ENCODE measurements at places on chromosomes 2 and 18.

GRCh38 chr2:69082430-69082997 lies 69.5 kb downstream of the ANTXR1 start:
- DNase-seq = no peak

DNA sequence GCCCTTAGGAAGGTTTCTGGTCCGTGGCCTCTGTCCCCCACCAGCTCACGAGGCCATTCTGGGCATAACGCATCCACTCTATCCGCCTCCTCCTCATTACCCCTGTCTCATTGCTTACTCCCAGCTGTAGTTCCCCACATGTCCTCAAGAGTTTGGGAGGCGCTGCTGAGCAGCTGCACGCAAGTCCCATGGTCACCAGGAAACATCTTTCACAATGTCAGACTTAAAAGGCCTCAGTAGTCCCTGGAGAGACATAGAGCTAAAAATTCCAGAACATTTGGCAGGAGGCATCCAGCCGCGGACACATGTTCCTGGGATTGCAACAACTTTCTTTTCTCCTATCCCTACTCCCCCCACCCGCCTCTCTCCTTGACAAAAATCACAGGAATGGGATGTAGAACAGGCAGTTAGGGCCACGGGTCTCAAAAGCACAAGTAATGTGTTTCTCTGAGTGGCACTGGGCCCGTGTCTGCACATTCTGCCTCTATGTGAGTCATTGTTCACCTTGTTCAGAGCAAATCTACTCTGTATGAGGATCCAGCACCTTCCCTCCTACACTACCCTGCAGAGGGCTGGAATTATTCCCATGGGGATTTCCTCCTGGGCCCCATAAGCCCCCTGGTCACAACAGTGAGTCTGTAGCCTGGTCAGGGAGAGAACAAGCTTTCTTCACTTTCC lies 8.1 kb downstream of the LBH start:
- peak; percentile 66 for DNase-seq

- no peak for DNase-seq
Measured at GRCh38 chr2:65103013-65103715, 26.7 kb downstream of the RAB1A start.

- no peak for DNase-seq
Measured at GRCh38 chr2:28457237-28457636, 38.6 kb upstream of the PLB1 start.

DNA sequence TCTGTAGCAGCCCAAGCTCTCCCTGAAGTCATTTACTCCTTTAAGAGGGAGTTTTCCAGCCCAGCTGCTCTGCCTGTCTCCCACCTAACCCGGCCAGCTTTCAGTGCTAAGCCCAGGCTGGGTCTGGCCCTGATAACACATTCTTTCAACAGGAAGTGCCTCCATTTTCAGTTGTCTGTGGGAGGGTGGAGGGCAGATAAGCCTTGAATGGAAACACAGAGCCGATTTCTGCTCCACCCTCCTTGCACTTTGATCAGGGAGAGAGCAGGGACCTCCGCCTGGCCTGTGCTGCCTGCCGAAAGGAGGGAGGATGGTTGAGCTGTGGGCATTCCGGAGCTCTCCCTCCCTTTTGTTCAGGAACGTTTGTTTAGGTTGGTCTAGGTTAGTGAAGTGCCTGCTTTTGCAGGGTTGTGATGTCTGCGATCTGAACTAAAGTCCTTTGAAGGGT lies 24.8 kb downstream of the GATA6 start:
- no peak for DNase-seq

- no peak for DNase-seq
Measured at GRCh38 chr18:79786786-79787526, 10.8 kb upstream of the KCNG2 start.

- DNase-seq = no peak
Measured at GRCh38 chr2:148725564-148725963, 81.0 kb downstream of the EPC2 start.

DNA sequence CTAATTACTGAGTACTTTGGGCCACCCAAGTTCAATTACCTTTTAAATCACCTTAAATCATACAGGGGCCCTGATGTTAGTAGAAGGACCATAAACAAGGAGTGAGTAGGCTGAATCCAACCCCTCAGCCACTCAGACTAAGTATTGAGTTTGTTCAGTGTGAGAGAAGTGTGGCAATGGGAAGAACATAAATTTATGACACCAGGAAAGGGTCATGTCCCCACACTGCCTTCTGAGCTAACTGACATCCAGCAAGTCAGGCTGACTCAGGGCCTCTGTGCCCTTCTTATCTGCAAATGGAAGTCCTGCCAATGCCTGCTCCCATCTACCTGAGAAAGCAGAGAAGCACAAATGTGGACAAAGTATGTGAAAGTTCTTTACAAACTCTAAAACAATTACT lies 12.9 kb downstream of the PLEKHM3 start:
- DNase-seq = no peak

DNA sequence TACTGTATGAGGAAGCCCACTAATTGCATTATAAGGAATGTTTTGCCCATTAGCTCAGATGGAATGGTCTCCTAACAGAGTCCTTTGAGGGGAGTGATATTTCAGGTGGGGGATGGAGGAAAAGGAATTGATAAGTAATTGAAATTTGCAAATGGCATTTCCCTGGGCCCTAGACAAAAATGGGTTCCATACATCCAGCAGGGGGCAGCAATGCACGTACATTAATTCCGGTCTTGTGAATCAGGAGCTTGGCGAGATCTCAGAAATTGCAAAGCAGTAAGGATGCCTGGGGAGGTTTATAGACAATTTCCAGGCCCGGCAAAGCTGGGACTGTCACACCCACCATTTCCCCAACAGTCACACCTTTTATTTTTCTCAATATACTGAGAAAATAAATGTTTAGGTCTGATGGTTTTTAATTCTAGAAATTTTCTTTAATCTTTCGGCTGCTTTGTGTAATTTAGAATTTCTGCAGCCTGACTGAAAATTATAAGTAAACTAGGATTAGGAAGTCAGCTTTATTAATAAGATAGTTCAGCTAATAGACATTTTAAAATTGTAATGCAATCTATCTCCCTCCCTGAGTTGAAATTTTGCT lies 122.8 kb downstream of the LYPD1 start:
- DNase-seq = no peak

- no peak for DNase-seq
Measured at GRCh38 chr2:240369801-240370585, 65.5 kb upstream of the GPC1 start.

- no peak for DNase-seq
Measured at GRCh38 chr18:39586741-39587140, 2021.1 kb upstream of the CELF4 start.

DNA sequence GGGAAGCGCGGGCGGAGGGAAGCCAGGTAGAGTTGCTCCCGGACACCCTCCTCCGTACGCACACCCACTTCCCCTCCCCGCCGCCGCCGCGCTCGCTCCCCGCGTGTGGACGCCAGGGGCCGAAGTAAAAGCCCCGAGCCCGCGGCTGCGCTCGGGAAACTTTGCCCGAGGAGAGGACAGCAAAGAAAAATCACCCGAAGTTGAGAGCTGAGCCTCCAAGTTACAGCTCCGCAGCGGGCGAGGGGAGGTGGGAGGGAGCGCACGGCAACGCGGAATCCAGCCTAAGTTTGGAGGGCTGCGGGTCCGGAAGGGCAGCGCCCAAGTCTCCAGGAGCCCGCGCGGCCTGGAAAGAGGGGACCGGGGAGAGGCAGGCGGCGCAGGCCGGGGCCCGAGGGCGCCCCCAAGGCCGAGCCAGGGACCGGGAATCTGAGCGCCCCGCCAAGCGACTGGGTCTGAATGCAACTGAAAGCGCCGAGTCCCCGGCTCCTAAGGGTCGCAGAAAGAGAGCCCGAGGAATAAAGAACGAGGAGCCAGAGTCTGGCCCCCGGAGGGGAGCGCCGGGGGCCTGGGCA lies 706 bp upstream of the BCL11A start:
- no peak for DNase-seq

DNA sequence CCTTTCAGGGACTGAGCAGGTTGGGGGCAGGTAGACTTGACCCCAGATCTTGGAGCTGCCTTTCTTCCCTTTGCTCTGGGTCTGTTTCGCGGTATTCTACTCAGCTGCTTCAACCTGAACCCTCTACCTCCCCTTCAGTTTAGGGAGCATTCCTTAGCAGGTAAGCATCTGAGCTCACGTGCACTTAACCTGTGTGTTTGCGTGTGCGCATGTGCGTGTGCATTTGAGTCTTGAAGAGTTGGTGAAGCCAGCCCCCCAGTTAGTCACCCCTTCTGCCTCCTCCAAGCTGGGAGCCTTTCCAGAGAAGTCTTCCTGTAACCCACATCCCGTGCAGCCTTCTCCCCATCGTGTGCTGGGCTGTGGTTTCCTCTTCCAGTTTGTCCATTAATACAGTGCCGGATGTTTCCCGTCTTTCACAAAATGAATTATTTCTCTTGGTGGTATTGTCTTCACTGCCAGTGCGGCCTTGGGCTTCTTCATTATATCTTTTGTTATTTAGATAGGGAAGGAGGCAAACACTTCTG lies 33.2 kb downstream of the B3GNT2 start:
- DNase-seq = no peak

GRCh38 chr2:100222844-100223243 lies 80.5 kb upstream of the AFF3 start:
- no peak for DNase-seq

DNA sequence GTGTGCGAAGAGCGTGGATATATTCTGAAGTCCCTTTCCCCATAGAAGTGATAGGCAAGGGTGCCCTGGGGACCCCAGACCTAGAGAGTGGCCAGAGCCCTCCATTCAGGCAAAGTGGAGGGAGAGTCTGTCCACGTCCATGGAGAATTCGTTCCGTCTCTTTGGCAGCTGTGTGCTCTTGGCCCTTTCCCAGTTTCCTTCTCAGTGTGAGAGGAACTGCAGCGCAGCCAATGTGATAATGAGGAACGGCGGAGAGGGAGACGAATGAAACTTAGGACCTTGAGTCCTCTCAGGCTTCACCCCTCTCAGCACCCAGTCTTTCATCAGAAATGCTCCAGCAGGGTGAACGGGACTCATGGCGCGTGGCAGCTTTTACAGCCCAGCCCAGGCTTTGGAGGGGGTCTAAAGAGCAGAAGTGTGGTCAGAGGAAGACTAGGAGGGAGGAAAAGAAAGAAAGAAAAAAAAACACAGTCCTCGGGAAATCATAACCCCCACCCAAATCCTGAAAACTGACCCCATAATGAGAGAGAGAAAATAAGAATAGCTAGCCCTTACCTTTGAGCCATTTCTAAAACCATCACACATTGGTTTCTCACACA lies 95.0 kb upstream of the RIOK3 start:
- no peak for DNase-seq

DNA sequence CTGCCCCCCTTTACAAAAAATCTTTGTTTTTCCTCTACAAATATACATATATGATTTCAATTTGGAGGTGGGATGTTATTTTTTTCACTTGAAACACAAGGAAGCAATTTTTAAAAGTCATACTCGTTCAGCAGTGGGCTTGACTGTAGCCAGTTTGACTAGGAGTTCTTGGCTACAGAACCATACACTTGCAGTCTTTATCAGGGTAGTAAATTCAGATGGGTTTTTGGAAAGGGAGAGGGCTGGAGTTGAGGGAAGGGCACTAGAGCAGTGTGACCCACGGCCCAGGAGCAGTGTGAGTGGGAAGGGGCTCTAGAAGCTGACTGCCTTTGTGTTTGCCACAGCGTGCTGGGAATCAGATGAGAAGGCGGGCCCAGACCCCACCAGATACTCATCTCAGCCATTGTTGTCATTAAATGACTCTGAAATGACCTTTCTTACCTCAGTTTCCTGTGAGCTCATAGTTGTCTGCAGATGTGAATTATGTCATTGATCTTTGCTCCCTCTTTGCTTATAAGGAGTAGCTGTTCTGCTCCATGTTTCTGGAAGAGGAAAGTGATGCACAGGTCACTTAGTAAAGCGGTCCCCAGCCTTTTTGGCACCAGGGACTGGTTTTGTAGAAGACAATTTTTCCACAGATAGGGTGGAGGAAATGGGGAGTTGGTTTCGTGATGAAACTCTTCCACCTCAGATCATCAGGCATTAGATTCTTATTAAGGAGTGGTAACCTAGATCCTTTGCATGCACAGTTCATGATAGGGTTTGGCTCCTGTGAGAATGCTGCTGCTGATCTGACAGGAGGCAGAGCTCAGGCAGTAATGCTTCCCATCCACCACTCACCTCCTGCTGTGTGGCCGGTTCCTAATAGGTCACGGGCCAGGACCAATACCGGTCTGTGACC lies 116.8 kb downstream of the SPTBN1 start:
- DNase-seq = peak; percentile 36

- DNase-seq = no peak
Measured at GRCh38 chr2:167293943-167294775, 405.9 kb downstream of the XIRP2 start.

DNA sequence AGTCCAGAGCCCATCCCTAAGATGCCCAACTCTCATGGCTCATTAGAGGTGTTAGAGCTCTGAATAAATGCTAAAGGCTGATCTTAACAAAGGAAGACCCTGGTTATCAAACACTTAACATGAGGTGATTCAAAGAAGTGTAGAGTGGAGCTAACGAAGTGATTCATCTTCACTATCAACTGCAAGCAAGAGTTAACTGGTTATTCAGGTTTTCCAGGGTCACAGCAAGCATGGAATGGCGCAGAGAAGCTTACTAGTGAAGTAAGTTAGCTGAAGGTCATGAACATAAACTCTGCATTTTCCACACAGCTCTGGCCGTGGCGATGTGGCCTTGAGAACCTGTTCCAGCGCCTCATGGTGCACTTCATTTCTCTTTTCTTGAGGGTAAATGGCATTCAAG lies 17.0 kb downstream of the RND3 start:
- no peak for DNase-seq

- DNase-seq = no peak
Measured at GRCh38 chr2:148607566-148607965, 37.0 kb upstream of the EPC2 start.

GRCh38 chr2:213688133-213688532 lies 403.9 kb downstream of the SPAG16 start:
- no peak for DNase-seq

GRCh38 chr2:3639015-3639630 lies 18.9 kb upstream of the ALLC start:
- no peak for DNase-seq

GRCh38 chr2:193566276-193566675 lies 1371.5 kb upstream of the TMEFF2 start:
- no peak for DNase-seq

GRCh38 chr2:40130251-40130994 lies 321.5 kb downstream of the SLC8A1 start:
- no peak for DNase-seq

Data from CD4-positive, alpha-beta T cell treated with Interleukin-6 at 100 ng/mL for 8 hours (primary cell).